Putamen (tissue), 1 donor: ENCODE measurements at places on chromosomes 5 and 9.
A peak's percentile ranks its signal among the peaks of the same experiment; 100 is the strongest.

GRCh38 chr5:150746-151145, 40.5 kb upstream of the LRRC14B start:
- no peak for DNase-seq

DNA sequence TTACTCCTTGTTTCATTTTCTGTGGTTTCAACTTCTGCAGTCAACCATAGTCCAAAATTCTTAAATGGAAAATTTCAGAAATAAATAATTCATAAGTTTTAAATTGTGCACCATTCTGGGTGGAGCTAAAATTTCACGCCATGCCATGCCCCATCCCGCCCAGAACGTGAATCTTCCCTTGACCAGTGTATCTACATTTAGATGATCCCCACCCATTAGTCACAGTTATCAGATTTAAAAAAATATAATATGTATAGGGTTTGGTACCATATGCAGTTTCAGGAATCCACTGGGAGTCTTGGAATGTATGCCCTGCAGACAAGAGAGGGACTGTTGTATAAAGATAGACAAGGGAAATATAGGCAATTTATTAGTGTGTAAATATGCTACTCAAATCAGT, 759.7 kb upstream of the ZNF608 start:
- DNase-seq: no peak

DNA sequence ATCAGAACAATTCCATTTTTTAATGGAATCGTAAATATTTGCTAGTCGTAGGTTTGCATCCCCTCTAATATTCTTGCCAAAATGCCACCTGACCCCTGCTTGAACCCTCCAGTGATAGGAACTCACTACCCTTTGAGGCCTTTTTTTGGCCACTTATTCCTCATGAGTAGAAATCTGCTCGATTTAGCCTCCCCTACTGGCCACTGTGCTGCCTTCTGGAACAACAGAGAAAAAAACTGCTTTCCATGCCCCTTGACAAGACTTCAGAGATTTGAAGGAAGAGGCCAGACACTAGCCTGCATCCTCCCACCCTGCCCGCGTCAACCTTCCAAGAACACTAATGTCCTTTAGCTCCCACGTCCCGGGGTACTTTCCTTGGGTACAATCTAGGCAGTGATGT, 4.1 kb downstream of the CCDC69 start:
- DNase-seq: no peak

DNA sequence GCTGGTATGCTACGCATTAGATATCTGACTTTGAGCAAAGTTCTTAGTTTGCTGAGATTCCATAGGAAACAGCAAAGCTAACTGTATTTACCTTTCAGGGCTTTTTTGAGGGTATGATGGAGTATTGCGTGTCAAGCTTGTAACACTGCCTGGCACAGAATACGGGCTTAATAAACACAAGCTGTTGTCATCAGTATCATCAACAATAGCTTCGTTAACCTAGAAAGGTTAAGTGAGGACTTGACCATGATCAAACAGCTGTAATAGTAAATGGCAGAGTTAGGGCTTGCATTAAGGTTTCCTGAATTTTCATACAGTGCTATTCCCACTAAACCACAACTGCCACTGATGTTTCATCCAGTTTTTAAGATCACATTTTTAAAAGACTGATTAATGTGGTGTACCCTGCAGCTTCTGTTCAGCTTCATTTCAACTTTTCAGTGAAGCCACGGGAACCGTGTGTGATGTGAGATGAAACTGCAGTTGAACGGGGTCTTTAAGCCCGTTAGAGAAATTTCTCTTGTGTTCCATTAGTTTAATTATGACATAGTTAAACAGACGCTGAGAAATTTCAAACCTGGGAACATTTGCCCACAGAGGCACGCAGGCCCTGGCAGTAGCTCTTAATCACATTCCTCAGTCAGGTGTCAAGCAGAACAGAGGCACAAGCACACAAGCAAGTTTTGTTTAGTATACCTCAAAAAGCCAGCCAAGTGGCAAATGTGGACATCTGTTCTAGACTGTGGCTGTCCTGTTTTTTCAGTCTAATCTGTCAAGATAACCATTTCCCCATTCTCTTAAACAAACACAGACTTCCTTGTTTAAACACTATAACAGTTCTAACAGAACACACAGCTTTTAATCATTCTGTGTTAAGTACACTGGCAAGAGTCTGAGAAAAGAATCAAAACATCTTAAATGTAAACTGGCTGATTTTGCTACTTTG, 147.1 kb downstream of the ZNF608 start:
- DNase-seq: no peak

DNA sequence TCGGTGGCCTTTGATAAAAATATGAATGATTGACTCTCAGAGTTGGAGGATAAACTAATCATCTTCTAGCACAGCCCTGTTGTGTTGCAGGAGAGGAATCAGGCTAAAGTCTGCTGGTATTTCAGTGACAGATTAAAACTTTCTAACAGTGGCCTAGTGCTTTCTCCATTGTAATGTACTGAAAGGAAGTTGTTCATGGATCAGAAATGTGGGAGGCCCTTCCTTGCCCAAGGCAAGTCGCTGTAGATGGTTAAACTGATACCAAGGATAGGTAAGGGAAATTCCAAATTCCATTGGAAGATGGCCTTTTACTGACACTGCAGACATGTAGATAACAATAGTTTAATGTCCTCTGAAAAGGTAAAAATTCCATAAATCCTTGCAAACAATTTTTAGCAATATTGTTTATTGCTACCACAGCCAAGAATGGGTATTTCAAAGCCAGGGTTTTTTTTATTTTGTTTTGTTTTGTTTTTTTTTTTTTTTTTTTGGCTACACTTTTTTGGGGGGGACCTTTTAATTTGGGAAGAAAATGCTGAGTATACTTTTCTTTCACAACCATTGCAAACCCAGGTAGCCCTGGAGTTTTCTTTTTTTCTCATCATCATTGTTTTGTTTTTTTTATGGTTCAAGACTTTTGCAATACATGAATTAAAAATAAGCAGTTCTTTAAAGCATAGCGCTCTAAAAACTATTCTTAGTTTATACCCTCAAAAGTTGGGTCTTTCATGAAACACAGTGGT, 35.5 kb downstream of the WDR36 start:
- no peak for DNase-seq

- no peak for DNase-seq
These were observed 51.2 kb downstream of the MEF2C start for GRCh38 chr5:88831816-88832215.

GRCh38 chr5:142847898-142848790, 78.0 kb downstream of the ARHGAP26 start:
- DNase-seq: no peak

- peak; percentile 52 for DNase-seq
These were observed 513.1 kb downstream of the PDE4D start for GRCh38 chr5:59380350-59380951.

DNA sequence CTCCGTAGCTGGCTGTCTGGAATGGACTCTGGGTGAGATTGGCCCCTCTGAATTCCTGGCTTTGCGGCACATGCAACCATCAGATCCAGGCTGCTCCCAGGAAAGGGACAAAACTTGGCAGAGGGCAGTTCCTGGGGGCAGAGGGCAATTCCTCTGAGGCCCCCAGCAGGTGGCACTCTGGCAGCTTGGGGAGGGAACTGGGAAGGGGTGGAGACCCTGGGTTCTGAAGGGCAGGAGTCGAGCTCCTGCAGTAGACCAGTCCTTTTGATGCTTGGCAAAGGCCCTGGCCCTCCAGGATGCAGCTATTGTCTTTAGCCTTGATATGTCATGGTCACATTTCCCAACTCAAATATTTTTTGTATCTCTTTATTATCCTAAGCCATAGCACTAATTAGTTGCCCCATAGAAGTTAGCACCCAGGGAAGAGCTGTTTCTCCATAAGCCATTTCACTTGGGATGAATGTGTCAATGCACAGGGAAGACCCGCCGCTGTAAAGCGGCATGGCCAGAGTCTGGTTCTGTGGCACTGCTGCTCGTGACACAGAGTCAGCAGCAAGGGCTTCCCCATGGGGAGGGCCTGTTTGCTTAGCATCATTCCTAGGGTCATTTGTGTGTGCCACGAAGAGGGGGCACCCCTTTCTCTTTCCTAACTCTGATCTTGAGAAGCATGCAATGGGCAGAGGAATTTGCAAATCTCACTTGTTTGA, 51.2 kb upstream of the CDK20 start:
- DNase-seq: no peak

GRCh38 chr5:42366051-42366450, 57.2 kb upstream of the GHR start:
- DNase-seq: no peak

DNA sequence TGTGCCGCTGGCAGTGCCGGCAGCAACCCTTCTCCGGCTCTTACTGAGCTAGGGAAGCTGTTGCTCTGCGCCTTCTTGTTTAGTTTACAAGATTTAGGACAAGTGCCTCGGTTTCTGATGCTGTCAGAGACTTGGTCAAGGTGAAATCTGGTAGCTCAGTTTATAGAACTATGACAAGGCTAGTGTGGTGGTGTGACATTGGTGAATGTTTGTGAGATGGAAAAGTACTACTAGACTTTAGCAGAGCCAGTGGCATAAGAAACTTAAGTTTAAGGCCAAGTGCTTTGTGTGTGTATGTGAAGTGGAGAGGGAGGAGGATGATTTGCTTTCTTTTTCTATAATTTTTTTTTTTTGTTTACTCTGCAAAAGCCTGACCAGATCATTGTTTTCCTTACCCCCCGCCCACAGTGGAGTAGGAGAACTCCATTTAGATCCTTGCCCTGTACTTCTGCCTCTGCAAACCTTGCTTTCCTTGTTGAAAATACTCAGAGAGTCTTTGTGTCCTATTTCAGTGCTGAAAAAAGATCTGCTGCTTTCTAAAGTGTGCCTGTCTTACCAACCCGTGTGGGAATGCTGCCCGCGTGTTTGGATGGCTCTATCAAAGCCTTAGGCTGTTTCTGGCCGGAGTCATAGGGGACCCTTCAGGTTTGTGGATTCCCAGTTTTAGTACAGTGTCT, 75.9 kb downstream of the TRIO start:
- no peak for DNase-seq

DNA sequence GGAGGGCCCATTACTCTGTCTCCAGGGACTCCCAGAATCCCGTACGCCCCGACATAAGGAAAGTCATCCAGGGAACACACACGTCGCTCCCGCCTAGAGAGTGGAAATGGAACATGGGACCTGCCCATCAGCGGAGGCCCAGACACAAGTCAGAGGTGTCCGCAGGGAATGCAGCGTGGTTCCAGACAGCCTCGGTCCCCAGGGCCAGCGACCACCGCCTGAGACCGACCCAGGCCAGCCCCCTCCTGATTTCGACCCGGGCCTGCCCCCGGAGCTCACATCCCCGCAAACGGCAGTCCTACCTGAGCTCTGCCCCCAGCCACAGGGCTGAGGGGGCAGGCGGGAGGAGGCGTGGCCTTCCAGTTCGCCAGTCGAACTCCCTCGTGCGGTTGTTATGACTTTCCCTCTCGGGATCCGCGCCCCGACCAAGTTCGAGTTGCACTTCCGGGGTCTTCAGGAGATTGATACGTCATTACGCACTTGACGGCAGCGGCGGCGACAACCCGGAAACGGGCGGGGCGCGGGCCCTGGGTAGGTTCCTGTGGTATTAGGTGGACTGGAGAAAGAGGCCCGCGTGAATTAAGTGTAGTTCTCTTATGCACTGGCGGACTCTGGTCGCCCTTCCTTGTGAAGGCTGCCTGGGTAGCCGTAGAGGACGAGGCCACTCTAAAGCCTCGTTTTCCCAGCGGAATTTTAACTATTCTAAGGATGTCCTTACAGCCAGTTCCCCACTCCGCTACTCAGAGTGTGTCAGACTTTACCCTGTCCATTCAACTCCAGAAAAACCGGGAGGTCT, 370.0 kb upstream of the POU5F2 start:
- peak; percentile 92 for DNase-seq

GRCh38 chr9:5575000-5575399, 53.9 kb upstream of the RIC1 start:
- DNase-seq: no peak

GRCh38 chr5:14696057-14696456, 31.5 kb downstream of the OTULIN start:
- no peak for DNase-seq

DNA sequence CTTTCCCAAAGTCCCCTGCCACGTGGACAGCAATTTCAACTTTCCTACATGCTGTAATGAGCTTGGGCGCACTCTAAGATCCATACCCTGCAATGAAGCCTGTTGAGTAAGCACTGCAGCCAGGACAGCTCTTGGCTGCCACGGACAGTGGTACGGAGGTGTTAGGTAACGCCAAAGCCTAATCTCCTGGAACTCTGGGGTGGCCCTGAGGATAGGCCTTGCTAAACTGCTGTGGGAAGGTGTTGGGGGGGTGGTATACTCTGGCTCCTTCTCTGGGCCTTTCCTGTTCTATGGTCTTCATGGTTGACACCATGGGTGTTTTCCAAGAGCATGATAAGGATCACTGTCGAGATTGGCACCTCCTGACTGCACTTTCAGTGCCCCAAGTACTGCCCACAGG, 66.4 kb upstream of the PITX1 start:
- DNase-seq: no peak

GRCh38 chr9:4986296-4986695, 1.2 kb downstream of the JAK2 start:
- DNase-seq: no peak

DNA sequence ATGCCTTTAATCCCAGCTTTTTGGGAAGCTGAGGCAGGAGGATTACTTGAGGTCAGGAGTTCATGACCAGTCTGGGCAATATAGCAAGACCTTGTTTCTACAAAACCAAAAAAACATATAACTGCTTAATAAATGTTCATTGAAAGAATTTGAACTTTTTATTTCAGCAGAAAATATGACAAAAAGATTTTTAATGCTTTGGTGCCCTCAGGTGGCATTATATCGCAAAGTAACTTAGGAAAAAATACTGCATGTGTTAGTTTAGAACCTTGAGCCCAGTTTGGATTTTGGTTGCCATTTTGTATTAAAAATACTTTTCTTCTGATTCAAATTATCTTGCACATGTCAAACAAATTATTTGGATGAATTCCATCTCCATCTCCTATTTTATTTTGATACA, 103.2 kb downstream of the GPBP1 start:
- no peak for DNase-seq

DNA sequence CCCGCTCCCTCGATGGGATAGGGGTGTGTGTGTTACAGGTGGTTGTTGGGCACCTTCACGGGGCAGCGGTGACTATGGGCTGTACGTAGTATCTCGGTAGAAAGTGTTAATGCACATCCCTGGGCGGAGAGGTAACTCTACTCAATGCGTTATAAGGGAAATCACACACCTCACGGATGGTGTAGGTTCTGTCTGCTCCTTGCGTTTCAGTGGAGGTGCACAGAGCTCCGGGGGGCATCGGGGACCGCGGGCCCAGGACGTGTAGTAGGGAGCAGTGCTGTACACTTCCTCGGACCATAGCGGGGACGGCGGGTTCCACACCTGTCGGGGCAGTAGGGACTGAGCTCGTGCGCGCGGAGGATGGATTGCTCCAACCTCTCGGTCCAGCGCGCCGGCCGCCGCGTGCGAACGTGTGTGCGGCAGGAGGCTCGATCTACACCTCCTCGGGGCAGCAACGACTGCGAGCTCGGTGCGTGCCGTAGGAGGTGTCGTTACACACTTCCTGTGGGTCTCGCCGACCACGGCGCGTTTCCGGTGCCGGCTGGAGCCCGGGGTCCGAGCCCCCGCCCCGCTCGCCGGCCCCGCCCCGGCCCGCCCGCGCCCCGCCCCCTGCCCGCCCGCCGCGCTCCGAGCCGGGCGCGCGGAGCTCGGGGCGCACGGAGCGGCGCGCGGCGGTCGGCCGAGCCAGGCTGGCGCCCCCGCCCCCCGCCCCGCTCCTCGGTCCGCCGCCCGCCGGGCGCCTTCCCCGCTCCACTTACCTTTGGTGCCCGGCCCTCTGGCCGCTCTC, at the start of gene KIAA1958:
KIAA1958 (plus strand) TSS at position 607 of the 787 bp plus-strand sequence. CDS start 87,254 bp downstream, outside the sequence.
- peak; percentile 55 for DNase-seq
